Stimulated activated CD8-positive, alpha-beta memory T cell treated with anti-CD3 and anti-CD28 coated beads, Interleukin-4, amount 100 ng/mL, for 24 hours (primary cell): ENCODE measurements at places on chromosomes 1 and 21.

DNA sequence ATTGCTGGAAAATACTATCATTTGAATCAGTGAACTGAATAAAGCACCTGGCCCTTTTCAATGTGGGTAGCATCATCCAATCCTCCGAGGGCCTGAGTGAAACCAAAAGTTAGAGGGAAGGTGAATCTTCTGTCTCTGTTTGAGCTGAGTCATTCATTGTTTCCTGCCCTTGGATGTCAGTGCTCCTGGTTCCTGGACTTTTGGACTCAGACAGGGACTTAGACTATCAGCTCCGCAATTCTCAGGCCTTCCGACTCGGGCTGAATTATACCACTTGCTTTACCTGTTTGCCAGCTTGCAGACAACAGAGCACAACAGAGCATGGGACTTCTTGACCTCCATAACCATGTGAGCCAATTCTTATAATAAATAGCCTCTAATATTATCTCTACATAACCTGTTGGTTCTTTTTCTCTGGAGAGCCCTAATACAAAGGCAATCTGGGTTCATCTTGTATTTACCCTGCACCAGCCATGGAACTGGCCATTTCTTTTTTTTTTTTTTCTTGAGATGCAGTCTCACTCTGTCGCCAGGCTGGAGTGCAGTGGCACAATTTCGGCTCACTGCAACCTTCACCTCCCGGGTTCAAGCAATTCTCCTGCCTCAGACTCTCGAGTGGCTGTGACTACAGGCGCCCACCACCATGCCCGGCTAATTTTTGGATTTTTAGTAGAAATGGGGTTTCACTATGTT is 19.2 kb upstream of the VASH2 start:
- no peak for DNase-seq

DNA sequence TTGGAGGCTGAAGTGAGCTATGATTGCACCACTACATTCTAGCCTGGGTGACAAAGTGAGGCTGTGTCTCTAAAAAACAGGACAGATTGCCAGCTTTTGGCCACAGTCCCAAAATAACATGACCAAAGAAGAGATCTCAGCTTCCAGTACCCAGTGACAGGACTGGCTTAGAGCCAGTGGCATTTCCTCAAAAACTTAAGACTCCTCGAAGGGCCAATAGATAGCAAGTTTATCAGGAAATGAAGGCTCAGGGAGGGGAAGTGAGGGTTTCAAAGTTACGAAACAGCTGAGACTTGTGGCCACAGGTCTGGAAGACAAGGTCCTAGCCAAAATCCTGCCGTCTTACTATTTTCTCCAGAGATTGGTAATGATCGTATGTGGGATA is 6.3 kb upstream of the TMEM39B start:
- no peak for DNase-seq

- no peak for DNase-seq
These were observed 10.8 kb downstream of the ARID4B start for GRCh38 chr1:235317168-235317567.

DNA sequence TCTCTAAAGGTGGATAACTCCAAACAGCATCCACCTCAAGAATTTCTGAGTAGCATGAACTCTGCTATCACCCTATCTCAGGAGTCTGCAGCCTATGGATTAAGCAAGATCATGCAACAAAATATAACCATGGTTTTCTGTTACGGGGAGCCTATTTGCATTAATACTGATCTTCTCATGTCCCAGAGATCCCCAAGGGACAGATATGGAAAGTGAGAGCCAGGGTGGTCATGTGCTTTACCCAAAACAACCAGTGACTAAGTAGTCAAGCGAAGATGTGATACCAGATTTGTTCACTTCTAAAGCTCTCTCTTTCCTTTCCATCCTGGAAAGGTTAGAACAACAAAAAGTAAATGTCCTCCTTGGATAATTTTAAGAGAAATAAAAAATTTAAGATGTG is 125.1 kb downstream of the PRRX1 start:
- DNase-seq: no peak

DNA sequence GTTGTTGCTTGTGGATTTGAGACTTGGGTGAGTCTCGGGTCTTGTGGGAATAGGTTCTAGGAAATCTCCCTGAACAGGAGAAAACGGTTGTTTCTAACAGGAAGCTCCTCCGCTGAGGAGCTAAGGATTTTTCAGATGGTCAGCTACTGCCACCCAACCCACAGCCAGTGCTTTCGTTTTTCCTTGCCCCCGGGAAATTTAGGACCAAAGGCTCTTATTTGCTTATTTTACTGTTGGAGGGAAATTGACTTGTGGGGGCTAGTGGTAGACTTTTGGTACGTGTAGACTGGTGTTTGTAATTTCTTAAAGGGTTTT is 792 bp downstream of the SNX7 start:
- no peak for DNase-seq

GRCh38 chr1:53025034-53025768 is 36.8 kb upstream of the PODN start:
- no peak for DNase-seq

DNA sequence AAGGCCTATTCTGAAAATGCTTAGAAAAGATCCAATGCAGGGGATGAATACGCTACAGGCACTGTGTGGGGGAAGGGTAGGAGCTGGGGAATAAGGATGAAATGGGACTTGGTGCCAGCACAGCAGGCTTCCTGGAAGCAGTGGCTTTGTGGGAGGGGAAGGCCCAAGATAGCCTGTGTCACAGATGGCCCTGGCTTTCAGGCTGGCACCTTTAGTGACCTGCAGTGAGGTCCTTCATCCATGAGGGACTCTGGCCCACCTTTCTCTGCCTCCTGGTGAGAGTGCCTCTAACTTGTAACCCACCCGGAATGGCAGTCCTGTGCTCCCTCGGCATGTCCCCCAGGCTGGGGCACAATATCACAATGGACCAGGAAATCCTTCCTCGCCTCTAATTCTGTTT is 919 bp downstream of the CHI3L1 start:
- DNase-seq: no peak

- no peak for DNase-seq
These were observed 6.3 kb downstream of the FAAH start for GRCh38 chr1:46400421-46400820.

DNA sequence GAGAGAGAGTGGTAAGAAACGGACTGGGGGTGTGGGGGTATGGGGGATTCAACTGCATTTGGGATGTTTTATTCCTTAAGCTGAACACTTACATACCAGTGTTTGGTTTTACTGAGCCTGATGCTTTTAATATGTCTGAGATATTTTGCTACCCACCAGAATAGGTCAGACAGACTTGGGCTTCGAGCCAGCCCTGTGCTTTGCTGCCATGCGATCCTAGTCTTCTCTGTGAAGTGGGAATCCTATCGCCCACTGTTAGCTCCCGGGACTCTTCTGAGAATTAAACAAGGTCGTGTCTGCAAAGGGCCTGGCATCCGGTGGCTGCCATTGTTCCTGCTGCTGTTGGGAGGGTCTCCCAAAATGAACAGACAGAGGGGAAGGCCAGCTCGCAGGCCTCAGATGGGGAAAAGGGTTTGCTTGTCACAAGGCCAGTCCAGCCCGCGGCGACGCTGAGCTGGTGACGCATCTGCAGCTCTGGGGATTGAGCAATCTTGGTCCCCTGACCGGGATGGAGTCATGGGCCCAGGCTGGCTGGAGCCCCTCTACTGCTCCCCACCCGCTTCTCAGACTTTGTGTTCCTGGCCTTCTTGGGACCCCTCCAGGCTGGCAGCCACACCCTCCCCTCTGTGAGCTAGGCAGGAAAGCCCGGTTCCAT is 26.9 kb upstream of the ECE1 start:
- no peak for DNase-seq

GRCh38 chr1:161440312-161440894 is 64.9 kb upstream of the FCGR2A start:
- peak; percentile 50 for DNase-seq

DNA sequence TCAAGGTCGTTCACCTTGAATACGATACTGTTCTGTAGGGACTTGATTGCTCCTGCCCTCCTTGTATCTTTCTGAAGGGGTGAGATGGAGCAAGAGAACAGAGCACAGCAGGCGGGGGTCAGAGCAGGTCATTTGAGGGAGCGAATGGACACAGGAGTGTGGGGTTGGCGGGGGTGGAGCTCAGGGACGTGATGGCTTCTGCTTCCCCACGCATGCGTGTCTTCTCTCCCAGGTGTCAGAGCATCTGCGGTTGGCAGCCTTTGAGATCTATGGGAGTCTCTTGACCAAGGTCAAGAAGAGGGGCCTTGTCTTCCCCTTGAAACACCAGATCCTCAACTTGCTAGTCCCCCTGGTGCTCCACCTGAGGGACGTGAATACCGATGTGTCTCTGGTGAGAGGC is 63.9 kb downstream of the INAVA start:
- DNase-seq: no peak

GRCh38 chr1:220958234-220958633 is 79.0 kb downstream of the HLX start:
- DNase-seq: no peak

- DNase-seq: no peak
These were observed 418.1 kb upstream of the VAMP3 start for GRCh38 chr1:7352974-7353373.

GRCh38 chr1:111846842-111847241 is 91.1 kb downstream of the DDX20 start:
- DNase-seq: no peak
